ENCODE measurements at places on chromosomes 2 and 18.

DNA sequence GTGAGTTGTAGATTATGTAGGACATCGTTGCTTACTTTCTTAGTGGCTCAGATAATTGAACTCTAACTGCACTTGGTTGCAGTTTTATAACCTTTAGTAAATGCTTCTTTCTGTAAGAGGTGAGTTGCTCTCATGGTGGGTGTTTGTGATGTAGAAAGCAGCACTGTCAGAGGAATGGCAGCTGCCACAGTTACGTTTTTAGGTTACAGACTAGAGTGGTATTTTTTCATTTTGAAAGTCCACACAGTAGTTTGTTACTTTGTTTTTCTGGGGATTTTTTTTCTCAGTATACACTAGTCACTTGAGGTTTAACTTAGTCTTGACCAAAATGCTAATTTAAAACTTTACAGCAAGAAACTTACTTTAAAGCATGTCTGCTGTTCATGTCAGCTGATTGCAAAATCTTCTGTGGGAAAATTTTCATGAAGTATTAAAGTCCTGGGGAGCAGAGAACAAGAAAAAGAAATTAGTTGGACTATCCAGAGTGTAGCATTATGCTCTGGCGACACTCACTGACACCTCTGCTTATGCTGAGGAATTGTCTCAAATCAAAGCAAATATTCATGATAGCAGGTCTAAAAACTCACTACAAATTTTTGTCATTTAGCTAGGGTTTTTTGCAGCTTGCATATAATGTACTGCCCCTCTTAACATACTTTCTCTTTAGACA lies 14.8 kb downstream of the AFTPH start:
- DNase-seq = no peak

- DNase-seq = no peak
These were observed 34.5 kb upstream of the CTAGE1 start for GRCh38 chr18:22452226-22452668.

DNA sequence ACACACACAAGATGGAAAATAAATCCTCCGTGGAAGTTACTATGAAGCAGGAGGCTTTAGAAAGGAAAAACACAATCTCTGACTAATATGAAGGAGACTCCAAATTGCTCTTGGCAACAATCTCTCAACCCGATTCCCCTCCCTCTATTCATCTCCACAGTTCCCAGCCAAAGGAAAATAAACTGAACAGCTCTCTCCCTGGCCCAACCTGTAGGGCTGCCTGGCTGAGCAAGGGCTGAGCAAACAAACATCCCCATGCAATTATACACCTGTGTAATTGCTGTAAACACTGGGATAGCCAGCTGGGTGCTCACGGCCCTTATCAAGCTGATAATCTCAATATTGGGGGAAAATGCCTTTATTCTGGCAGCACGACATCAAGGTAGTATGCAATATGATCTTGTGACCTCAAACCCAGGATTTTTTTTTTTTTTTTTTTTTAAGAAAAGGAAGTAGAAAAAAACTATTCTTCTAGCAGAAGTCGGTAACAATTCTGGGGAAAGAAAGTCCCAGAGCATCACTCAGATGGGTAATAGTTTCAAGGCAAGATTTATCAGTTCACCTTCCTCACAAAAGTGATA lies 203.3 kb upstream of the SMAD2 start:
- peak; percentile 16 for DNase-seq

- no peak for DNase-seq
These were observed at the start of gene FOXI3 for GRCh38 chr2:88452565-88452905. Gene FOXI3 (minus strand): TSS chr2:88452693. CDS start chr2:88452535, 158 bp downstream.

GRCh38 chr18:10732990-10733389 lies 207.2 kb downstream of the NAPG start:
- DNase-seq = no peak

GRCh38 chr2:25294573-25295462 lies 46.9 kb downstream of the DNMT3A start:
- peak; percentile 39 for DNase-seq

GRCh38 chr2:160603771-160604510 lies 110.3 kb upstream of the RBMS1 start:
- DNase-seq = no peak

GRCh38 chr2:42164046-42164445 lies 5.1 kb upstream of the EML4 start:
- DNase-seq = no peak

GRCh38 chr18:74976331-74976909 lies 232.5 kb downstream of the PTGR3 start:
- no peak for DNase-seq

GRCh38 chr2:43605079-43605655 lies 9.3 kb upstream of the THADA start:
- DNase-seq = peak; percentile 72

- DNase-seq = no peak
These were observed 13.1 kb downstream of the KLHL14 start for GRCh38 chr18:32759611-32760167.

DNA sequence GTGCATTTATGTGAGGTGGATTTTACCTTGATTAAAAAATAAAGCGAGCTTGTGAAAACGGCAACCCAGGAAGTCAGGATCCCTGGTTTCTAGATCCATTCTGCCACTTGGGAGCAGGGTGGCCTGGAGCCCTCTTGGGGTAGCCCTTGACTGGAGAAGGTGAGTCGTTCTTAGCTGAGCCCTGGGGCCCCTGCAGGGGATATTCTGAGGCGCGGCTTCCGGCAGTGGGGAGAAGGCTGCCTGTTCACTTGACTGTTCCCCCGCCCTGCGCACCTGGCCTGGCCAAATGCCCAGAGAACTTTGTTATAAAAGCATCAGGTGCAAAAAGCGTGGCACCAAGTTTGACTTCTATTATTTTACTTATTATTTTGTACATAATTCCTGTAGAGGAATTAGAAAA lies 221.9 kb downstream of the DYSF start:
- no peak for DNase-seq

DNA sequence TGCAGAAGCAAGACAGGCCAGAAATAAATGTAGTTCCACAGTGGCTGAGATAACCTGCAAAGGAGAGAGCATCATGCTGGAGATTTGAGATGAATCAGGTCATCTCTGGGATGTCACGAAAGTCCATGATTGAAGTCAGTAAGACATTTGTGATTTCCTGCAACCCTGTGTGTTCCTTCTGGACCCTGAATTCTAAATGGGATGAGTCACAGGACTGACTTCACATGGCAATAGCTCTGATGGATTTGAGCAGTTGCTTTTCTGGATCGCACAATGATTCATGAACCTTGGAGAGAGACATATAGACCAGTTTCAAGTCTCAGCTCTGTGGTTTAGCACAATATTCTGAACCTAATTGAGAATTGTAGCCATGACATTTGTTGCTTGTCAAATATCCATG lies 102.9 kb downstream of the TSN start:
- no peak for DNase-seq

DNA sequence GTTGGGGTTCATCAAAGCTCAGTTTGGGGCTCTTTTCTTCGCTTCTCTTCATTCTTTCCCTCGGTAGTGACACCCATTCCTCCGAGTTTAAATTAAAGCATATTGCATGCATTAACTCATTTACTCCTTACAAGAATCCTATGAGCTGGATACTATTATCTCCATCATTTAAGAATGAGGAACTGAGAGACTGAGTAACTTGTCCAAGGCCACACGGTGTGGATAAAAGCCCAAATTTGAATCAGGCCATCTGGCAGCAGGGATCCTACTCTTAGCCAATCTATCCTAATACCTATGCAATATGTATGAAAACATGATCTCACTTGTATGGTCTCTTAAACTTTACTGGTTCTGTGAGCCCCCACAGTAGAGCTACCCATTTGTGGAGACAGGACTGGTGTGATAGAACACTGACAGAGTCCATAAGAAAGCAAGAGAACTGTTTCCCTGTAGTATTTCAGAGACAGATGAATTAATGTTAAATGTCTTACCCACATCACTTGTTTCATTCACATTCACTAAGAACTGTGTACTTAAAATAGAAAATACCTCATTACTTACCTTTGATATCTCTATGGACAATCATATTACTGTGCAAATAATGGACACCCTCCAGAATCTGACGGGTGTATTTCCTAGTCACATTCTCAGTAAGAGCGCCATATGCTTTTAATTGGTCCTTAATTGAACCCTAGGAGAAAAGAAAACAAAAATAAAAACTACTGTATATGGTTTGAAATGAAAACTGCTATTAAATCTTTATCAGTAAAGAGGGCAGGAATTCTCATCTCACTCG lies 20.4 kb upstream of the ERCC3 start:
- DNase-seq = no peak

DNA sequence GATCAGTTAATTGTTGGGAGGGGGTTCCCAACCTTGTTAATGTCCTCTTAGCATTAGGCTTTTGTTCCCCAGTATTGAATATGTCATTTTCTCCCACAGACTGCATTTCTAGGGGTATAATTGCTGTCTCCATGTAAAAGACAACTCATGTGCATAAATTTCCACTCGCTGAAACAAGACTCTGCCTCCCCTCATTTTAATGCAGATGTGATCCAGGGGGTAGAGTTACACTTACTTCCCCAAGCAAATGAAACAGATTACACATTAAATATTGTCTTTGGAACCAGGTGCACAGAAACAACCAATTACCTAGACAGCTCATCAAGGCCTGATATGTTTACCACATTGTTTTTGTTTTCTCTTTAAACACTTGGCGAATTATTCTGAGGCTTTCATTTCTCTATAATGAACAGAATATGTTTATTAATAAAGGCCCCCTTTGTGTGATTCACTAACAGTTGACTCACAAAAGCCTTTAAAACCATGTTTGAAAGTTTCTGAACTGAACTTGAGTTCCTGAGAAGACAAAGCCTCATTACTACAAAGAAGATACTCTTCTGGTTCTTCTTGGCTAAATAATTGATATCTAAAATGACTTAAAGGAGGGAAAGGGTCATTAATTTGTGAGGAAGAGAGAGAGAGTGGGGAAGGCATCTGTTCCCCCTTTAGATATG lies 15.0 kb upstream of the ACVR1 start:
- DNase-seq = no peak

DNA sequence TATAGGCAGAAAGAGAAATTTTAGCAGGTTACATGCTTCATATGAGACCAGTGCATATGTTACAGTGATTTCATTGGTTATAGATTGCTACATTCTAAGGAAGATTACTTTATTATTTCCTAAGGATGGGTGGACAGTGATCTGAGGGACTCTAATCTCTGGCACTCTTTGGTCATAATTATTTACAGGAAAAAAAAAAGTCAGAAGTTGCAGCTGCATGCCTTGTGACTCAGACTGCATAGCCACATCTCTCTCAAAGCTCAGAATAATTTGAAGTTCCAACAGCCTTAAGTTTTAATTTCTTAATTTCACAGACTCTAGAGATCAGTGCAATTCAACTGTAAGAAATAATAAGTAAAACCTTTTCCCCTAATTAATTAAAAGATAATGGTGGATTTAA lies 27.1 kb upstream of the BARD1 start:
- no peak for DNase-seq

- peak; percentile 43 for DNase-seq
These were observed 135.8 kb downstream of the TCF4 start for GRCh38 chr18:55452123-55452611.

DNA sequence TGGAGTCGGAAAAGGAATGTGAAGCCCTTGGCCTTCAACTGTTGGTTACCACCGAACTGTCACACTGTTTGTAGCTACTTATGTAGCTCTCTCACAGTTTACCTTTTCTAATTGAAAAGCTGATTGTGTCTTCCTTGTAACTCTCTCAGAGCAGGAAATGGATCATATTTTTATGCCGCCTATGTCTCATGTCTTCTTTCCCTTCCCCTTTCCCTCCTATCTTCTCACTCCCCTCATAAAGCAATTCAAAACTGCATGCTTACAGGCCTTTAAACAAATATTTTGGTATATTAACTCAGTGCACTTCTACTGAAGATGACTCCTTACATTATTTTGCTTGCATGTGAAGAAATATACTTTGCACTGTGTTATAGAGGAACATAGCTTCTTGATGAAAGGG lies 6.0 kb downstream of the SLC39A10 start:
- no peak for DNase-seq

DNA sequence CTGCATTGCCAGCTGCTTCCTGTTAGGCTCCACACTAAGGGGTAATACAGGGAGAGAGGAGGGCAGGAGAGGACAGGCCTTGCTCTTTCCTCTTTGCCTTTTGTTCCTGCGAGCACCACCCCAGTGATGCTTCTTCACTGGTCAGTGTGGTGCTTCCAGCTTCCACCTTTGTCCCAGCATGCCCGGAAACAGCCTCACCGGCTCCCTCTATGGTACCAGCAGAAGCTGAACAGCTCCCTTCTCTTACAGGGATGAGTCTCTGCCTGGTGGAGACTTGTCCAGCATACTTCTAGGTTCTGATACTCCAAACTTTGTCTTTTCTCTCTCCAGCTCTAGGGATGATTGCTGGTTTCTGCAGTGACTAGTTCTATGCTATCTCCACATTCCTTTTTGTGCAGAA lies 413.3 kb downstream of the TSN start:
- peak; percentile 11 for DNase-seq

- no peak for DNase-seq
These were observed 5.6 kb upstream of the SGPP2 start for GRCh38 chr2:222418739-222419138.

DNA sequence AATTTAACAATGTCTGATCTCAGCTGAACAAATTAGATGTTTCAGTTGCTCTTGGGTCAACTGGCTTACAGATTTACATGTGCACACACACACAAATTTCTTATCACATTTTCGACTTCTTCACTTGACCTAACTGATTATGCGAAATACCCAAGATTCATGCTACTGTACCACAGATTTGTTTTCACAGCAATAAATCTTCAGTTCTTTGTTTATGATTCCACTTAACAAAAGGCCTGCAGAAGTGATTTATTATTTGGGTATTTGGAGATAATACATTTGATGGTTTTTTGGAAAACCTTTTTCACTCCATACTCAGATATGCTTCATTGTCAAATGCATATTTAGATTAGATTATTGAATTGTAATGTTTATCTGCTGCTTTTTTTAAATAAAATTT lies 129.0 kb downstream of the GALNT1 start:
- no peak for DNase-seq

GRCh38 chr2:172931918-172932520 lies 143.6 kb upstream of the MAP3K20 start:
- DNase-seq = peak; percentile 88

- DNase-seq = no peak
These were observed 10.1 kb downstream of the BIN1 start for GRCh38 chr2:127096718-127097470.

- no peak for DNase-seq
These were observed 124.5 kb downstream of the AQP4 start for GRCh38 chr18:26741048-26741447.

GRCh38 chr2:42792583-42793333 lies at the start of gene HAAO:
Gene HAAO (minus strand): TSS chr2:42792583. CDS start chr2:42792536, 47 bp downstream.
- DNase-seq = no peak

DNA sequence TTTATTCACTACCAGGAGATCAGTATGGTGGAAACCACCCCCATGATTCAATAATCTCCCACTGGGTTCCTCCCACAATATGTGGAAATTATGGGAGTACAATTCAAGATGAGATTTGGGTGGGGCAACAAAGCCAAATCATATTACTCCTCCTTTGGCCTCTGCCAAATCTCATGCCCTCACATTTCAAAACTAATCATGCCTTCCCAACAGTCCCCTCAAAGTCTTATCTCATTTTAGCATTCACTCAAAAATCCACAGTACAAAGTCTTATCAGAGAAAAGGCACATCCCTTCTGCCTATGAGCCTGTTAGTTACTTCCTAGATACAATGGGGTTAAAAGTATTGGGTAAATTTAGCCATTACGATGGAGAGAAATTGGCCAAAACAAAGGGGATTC lies 989.5 kb upstream of the CNTNAP5 start:
- no peak for DNase-seq
